ENCODE measurements at places on chromosomes 11 and 22.

GRCh38 chr11:114846416-114846791 is 168.1 kb downstream of the NXPE2 start:
- no peak for DNase-seq

- peak; percentile 97 for DNase-seq
Measured at GRCh38 chr11:71787098-71787823, 45.7 kb upstream of the DEFB108B start.

GRCh38 chr22:33893512-33893911 is 26.8 kb downstream of the LARGE1 start:
- DNase-seq: no peak

DNA sequence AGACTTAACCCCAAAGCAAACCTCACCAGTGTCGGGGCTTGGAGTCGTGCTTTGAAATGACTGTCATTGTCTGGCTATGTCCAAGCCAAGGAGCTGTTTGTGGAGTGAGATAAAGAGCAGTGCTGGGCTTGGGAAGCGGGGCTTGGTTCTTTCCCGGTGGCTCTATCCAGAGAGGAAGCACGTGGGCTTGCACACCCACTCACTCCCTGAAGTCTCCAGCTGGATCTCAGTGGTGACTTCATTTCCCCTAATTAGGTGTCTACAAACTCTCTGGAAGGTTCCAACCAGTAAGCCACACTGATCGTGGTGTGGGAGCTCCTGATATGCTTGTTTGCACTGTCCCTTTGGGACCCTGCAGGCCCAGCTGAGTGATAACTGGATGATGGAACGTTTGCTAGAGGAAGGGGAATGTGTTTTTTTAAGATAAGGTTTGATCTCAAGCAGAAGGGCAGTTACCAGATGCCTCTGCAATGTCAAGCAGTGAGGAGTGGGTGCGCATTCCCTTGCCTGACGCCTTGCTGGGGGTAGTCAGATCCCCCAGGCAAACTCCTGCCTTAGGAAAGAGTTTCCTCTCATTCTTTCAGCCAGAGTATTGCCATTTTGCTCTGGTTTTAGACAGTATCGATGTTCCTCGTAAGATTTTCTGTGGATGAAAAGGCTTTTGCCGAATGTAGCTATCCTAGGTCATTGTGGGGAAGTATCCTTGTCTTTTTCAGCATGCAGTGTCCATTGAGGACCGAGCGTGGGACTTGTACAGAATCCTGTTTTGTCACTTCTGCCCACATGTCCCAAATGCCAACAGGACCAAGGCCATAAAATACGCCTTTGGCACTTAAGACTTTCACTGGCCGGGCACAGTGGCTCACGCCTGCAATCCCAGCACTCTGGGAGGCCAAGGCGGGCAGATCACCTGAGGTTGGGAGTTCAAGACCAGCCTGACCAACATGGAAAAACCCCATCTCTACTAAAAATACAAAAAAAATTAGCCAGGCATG is 90.9 kb downstream of the MICAL2 start:
- DNase-seq: no peak

- DNase-seq: peak; percentile 86
Measured at GRCh38 chr11:63537293-63538101, 889 bp downstream of the PLAAT4 start.
